ENCODE measurements at places on chromosomes 3 and 15. TPM values are rescaled to one million over a fixed set of nuclear protein-coding genes. Genes with fewer than 3 reads are reported as not detected.

Gene SPESP1
- total RNA-seq: 1.8 TPM

Gene CNTN3
- total RNA-seq: 0.92 TPM

Gene CISH
- 42.5 TPM for total RNA-seq

Gene TBCCD1
- total RNA-seq: 11.6 TPM

Gene GPR87
- total RNA-seq: 0.52 TPM

Gene GOLGA6A
- total RNA-seq: not detected

Gene ZMYND10
- total RNA-seq: 16.3 TPM

Gene GP5
- 0.16 TPM for total RNA-seq

Gene CTXN2
- total RNA-seq: not detected
